Hematopoietic multipotent progenitor cell treated with erythropoietin and hydrocortisone succinate and interleukin-3 and kit ligand, for 8 days (in vitro differentiated cells): ENCODE measurements at places on chromosomes 4 and X.

- no peak for DNase-seq
Measured at GRCh38 chrX:133849676-133850075, 135.7 kb downstream of the GPC3 start.

DNA sequence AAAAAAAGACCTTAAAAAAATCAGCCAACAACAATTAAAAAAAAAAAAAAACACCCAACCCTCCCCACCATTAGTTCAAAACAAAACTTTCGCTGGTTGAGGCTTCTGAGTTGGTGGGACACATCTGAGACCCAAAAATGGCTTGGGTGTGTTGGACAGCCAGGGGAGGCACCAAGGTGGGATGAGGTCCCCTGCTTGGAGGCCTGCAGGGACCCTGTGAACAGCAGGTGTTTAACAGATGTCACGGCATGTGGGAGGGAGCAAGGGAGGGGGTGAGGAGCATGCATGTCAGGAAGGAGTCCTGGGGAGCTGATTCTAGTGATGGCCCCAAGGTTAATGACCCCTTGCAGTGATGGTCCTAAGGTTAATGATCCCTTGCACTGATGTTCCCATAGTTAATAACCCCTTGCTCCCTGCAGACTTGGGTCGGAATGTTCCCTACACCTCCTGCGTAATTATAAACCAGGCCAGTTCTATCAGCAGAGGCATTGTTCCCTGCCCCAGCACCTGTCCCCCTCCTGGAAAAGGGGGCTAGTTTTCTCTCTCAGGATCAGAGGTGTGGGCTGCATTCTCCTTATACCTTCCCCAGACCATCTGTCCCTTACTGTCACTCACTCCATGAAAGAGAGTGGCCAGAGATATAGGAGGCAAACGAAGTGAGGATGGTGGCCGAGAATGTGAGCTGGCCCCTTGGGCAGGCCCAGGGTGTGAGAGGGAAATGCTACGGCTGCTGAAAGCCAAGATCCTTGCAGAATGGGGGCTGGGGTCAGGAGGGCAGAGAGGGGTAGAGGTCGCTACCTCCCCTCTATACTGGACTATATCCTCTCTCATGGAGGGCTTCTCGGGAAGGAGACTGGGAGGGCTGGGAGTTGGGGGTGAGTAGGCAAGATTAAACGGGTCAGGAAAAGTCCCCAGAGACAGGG is 2.3 kb upstream of the FOXP3 start:
- no peak for DNase-seq

DNA sequence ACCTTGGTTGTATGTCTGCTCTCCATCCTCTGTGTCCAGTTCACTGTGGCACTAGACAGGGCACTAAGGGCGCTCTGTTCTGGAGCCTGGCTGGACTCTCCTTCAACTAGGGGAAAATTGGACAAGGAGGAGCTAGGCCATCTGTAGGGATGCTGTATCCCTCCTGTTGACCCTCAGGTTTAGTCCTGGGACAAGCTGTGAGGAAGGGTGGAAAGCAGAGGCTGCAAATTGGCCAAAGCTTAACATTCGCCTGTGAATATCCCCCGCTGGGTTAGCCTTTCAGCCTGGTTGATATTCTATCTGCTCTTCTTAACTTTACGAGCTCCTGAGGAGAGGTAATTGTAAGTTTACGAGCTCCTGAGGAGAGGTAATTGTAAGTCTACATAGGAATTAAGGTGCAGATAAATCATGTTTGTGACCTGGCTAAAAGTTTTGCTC is 64.4 kb upstream of the ENPEP start:
- DNase-seq: no peak

- peak; percentile 13 for DNase-seq
Measured at GRCh38 chrX:19990151-19990555, 708 bp downstream of the BCLAF3 start.

- DNase-seq: no peak
Measured at GRCh38 chrX:9498236-9498635, 33.4 kb downstream of the TBL1X start.

DNA sequence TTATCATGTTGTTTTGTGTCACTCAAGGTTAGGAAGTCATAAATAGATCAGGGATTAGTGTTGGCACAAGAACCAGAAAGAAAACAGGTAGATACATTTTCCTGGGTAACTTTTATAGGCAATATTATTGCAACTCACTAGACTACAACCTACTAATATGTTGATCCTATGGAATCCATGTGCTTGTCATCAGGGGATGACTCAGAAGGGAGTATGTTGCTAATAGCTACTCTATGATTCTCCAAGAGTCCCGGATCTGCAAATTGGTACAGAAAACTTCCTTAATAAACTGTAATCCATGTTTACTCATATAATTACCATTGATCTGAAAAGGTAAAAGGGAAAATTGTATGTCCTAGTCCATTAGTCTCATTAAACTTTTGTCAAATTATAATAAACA is 11.7 kb upstream of the GNRHR start:
- DNase-seq: no peak

GRCh38 chr4:37948542-37948941 is 11.7 kb upstream of the PTTG2 start:
- DNase-seq: no peak

DNA sequence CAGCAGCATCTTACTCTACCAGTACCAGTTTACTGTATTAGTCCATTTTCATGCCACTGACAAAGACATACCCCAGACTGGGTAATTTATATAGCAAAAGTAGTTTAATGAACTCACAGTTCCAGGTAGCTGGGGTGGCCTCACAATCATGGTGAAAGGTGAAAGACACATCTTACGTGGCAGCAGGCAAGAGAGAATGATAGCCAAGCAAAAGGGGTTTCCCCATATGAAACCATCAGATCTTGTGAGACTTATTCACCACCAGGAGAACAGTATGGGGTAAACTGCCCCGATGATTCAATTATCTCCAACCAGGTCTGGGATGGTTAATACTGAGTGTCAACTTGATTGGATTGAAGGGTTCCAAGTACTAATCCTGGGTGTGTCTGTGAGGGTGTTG is 69.3 kb downstream of the YIPF6 start:
- DNase-seq: no peak
